ENCODE measurements at places on chromosomes 1 and 21.

GRCh38 chr1:148264374-148265276 lies 112.5 kb upstream of the NBPF11 start:
- no peak for DNase-seq

DNA sequence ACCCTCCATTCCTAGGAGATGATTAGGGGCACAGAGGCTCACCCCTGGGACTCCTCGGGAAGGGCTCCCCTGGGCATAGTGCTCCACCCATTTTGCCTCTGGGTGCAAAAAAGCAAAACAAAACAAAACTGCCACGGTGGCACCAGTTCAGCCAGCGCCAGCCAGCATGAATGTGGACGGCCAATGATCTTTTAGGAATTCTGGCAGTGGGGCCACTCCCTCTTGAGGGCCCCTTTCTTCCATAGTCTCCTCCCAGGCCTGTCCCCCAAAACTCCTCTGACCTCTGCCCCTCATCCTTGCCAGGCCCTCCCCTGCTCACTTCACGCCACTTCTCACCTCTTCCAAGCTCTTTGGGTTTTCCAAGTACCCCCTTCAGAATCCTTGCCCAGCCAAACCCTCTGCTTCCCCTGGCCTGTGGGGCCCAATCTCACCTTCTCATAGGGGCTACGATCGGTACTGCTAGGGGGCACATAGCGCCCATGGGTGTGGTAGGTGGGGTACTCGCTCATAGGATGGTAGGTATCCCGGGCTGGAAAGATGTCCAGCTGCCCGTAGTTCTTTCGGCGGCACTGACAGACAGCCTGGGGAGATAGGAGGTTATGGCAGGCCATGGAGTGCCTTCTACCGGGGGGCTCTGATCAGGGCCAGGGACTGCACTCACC lies 13.3 kb downstream of the TRIM46 start:
- no peak for DNase-seq

GRCh38 chr1:104196136-104196535 lies 446.4 kb downstream of the AMY1C start:
- DNase-seq: no peak

DNA sequence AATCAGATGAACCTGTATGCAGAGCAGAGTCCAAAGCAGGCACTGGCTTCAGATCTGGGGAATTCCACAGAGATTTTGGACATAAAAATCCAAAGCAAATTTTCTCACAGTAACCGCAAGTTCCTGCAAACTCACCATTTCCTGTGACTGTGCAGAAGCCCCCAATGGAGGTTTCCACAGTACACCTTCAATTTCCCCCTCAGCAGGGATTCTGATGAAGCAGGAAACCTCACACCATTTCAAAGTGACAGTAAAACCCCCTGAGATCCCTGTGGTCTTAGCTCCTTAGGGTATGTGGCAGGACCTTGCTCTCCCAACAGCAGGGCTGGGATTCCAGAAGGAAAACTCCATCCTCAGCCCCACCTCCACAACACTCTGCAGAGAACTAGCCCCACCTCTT lies 6.0 kb upstream of the TGFBR3 start:
- no peak for DNase-seq

GRCh38 chr1:7049913-7050625 lies 264.8 kb downstream of the CAMTA1 start:
- no peak for DNase-seq

DNA sequence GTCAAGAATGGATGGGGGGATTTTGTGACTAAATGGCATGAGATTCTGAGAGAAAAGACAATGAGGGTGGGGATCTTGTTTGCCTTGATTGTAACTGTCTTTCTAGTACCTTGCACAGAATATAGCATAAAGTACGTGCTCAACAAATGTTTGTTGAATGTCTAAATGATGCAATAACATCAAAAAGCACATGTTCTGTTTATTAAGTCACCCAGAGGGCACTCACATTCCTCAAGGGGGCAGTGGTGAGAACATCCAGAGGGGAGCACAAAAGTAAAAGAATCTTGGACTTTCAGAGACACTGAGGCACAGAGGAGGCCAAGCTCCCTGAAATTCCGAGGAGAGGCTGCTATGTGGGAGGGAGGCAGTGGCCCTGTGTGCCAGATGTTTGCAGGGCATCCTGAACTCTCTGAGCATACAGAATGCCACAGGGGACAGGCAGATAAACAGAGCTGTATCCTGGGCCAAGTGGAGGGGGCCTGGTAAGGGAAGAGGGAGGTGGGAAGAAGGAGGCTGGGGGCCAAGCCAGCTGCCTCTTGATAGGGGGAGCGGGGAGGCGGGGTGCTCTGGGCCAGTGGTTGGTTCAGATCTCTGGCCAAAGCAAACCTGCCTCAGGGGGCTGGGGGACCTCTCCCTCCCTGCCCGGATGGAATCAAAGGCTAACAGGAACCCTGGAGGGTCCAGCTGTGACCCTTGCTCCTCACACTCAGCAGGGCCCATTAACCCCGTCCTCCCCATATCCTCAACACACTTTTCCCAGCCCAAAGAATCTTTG lies 6.5 kb upstream of the ATP1A2 start:
- no peak for DNase-seq

GRCh38 chr1:208438112-208438699 lies 194.0 kb upstream of the PLXNA2 start:
- no peak for DNase-seq

DNA sequence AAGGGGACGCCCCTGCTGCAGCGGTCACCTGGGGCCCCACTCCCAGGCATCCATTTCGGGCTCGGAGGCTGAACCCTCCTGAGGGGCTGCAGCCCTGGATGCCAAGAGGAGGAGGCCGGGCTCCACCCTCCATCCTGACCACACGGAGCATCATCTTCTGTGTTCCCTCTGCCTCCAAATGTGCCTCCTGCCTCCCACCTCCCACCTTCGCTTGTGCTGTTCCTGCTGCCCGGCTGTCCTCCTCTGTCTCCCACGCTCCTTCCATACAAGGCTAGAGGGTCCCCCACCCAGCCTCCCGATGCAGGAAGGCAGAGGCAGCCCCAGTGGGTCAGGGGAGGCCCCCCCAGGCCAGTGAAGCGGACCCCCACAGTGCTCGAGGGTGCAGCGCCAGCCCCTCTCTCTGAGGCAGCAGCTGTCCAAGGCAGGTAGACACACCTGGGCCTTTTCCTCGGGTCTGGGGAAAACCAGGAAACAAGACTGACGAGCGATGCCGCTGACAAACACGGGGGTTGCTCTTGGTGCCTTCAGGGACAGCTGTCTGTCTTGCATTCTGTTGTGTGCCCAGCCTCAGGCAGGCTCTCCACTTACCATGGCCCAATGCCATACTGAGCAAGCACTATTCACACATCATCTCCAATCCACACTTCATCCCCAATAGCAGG lies 16.8 kb upstream of the PLEKHG5 start:
- DNase-seq: no peak

- no peak for DNase-seq
Measured at GRCh38 chr1:38000233-38000528, 5.1 kb downstream of the FHL3 start.

DNA sequence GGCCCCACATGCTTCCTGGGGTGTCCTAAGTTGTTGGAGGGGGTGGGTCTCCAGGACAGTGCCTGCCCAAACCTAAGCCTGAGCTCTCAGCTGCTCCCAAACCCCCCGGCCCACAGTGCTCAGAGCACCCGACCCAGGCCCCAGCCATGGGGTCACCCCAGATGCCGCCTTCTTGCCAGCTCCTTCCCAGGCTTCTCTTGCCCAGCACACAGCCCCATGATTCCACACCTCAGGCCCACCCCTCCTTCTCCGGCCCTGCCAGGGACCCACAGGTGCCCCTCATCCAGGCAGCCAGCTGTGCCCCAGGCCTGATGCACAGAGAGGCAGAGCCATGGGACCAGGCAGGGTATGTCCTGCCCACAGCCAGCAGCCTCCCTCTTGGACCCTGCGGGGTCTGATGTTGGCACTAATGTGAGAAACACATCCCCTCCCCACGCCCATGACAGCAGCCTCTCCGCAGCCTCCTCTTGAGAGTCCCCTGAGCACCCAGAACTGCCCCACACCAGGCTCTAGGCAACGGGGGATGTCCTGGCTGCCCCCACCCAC lies 4.9 kb downstream of the WNT9A start:
- no peak for DNase-seq

GRCh38 chr1:227885648-227886502 lies 61.9 kb downstream of the WNT9A start:
- DNase-seq: peak; percentile 63

GRCh38 chr1:160338580-160338979 lies 4.5 kb downstream of the COPA start:
- no peak for DNase-seq

- DNase-seq: peak; percentile 32
Measured at GRCh38 chr1:60423146-60423780, 349.7 kb upstream of the C1orf87 start.

GRCh38 chr1:20733360-20733975 lies 965 bp upstream of the SH2D5 start:
- DNase-seq: no peak

- no peak for DNase-seq
Measured at GRCh38 chr1:244010703-244011123, 40.4 kb upstream of the ZBTB18 start.

DNA sequence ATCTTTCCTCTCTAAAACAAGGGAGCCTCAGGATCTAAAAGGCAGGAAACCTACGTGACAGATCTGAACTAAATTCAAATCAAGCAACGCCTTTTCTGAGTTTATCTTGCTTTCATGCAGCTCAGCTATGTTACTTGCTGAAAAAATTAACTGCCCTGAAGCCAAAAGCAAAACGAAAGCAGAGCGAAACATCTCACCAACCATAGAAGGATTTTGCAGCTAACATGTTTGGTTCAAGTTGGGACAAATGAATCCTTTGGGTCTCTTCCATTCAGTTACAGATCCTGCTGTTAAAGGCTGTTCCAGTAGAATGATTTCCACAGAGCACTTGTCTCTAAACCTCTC lies 482 bp downstream of the SLC2A5 start:
- DNase-seq: no peak

GRCh38 chr1:30704765-30705509 lies 18.4 kb downstream of the MATN1 start:
- DNase-seq: no peak

DNA sequence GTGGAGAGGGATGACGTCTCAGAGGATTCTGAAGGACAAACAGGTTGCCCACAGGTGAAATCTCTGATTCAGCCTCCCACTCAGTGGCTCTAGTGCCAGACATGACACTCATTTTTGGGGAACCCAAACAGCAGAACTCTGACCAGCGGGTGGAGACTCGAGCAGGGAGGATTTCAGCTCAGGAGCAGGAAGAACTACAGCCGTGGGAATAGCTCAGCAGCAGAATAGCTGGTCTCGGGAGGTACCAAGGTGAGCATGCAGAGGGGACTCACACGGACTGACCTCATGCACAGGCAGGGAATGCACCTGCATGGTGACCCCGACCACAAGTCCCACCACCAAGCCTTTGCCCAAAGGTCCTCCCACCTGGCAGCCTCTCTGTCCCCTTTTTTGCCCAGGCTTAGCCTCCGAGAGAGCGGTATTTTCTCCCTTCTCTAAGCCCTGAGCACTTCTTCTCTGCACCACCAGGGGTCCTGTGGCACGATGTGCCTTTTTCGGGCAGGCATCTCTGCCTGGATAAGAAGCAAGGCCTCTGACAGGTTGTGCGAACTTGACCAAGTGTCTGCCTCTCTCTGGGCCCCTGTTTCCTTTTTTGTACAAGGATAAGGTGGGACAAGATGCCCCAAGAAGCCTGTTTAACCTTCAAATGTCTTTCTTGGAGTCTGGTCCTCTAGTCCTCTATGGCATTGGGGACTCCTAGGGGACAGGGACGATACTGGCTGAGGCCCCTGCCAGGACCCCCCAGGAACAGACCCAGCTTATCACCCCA lies 8.8 kb upstream of the FGR start:
- peak; percentile 34 for DNase-seq

- peak; percentile 87 for DNase-seq
Measured at GRCh38 chr1:64915381-64916274, 50.7 kb downstream of the JAK1 start.

GRCh38 chr1:232868793-232869491 lies 63.7 kb downstream of the MAP10 start:
- peak; percentile 50 for DNase-seq

DNA sequence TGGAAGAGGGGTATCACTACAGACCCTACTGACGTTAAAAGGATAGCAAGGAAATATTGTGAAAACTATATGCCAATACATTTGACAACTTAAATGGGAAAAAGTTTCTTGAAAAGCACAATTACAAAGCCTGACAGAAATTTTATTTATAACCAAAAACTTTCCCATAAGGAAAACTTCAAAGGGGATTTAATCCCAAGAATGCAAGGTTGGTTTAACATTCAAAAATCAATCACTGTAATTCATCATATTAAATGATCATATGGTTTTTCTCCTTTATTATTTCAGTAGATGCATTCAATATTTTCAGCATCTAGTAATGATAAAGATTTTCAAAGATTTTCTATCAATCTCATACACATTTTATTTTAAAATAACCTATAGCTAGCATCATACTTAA lies 13.3 kb downstream of the LRRC8C start:
- DNase-seq: no peak

DNA sequence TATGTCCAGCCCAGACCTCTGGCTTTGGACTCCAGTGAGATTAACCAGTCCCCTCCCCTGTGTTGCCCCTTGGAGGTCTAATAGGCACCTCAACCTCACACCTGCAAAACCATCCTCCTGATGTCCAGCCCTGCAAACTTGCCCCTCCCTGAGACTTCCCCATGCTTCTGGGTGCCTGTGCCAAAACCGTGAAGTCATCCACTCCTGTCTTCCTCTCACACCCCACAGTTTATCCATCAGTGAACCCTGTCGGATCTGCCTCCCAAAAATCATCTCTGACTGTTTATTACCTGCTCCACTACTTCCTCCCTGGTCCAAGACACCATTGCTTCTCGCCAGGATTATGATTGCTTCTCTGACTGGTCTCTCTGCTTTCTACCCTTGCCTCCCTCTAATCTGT lies 31.7 kb upstream of the PADI1 start:
- no peak for DNase-seq

- DNase-seq: no peak
Measured at GRCh38 chr1:18107369-18108298, at the start of gene IGSF21. Gene IGSF21, plus strand, starts transcription at chr1:18107798. Its CDS starts 331 bp downstream, at chr1:18108129.

DNA sequence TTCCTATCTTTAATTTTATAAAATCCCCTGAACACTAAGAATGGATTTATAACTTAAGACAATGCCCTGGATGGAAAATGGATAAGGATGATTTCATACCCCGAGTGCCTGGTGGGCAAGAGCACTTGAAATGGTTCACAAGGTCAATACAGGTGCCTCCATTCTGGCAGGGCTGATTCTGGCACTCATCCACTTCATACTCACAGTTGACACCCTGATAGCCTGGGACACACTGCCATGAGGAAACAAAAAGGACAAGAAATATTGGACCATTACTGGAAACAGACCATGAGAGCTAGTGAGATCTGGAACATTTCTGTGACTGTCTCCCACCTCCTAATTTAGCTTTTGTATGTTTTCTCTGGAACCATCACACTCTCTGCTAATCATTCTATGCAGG lies 39.1 kb upstream of the ADAM30 start:
- no peak for DNase-seq

GRCh38 chr1:232922485-232922884 lies 27.9 kb upstream of the NTPCR start:
- DNase-seq: no peak

- DNase-seq: peak; percentile 67
Measured at GRCh38 chr1:8169364-8170058, 143.4 kb upstream of the ERRFI1 start.

- DNase-seq: peak; percentile 37
Measured at GRCh38 chr1:155093911-155094621, 15.4 kb downstream of the EFNA3 start.
